ENCODE measurements at places on chromosomes 3 and 15. TPM values are rescaled to one million over a fixed set of nuclear protein-coding genes. Genes with fewer than 3 reads are reported as not detected.

The SLC12A1 gene
- total RNA-seq: not detected

The CCRL2 gene
- not detected for total RNA-seq

The PATL2 gene
- 0.24 TPM for total RNA-seq

The SLC38A3 gene
- 3.9 TPM for total RNA-seq

- no peak overlapping the region for H3K27ac ChIP-seq
- H3K36me3 ChIP-seq: no peaks in the 10 kb centered on the region
- peaks cover 11% of the 10 kb centered on the region for H3K27me3 ChIP-seq
- H3K4me3 ChIP-seq: no peak overlapping the region
- no peaks in the 10 kb centered on the region for H3K4me1 ChIP-seq
Observed at GRCh38 chr15:69871511-69872134, 226.1 kb downstream of the TLE3 start.

GRCh38 chr3:69179740-69180372, 57.5 kb upstream of the LMOD3 start:
- no peak overlapping the region for H3K4me3 ChIP-seq
- H3K27me3 ChIP-seq: no peaks in the 10 kb centered on the region
- no peaks in the 10 kb centered on the region for H3K36me3 ChIP-seq
- peaks cover 27% of the 10 kb centered on the region for H3K4me1 ChIP-seq

DNA sequence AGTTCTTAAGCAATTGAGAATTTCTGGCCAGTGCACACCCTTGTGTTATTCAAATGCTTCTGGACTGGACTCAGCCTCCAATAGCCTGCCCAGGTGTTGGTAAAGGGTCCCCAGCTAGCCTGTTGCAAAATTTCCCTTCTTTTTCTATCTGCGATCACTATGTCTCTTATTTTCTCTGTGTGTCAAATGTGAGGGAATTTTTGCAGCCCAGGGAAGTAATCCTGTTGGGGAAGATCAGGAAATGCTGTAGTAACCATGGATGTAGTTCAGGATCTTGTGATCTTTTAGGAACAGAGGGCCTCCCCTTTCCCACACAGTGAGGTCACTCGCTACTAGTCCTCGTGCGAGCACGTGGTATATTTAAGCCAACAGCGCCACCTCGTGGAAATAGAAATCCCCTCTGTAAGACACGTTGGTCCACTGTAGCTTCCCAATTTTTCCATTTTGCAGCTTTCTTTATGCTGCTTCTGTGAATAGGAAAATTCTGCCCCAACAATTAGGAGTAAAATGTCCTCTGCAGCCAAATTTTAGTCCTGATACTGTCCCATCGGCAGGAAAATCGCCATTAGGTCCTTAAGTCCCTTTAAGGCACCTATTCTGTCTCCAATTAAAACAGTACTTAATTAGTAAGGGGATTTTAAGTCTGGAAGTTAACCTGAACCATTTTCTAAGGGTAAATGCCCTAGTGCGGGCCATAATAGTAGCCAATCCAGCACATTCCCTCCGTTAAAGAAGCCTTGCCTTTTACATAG, 4.0 kb upstream of the SMCO1 start:
- H3K27ac ChIP-seq: no peak overlapping the region
- no peak for DNase-seq

- peaks cover 30% of the 10 kb centered on the region for H3K27me3 ChIP-seq
- H3K27ac ChIP-seq: peak overlapping the region; percentile 71
- no peak for DNase-seq
- peaks cover 37% of the 10 kb centered on the region for H3K4me1 ChIP-seq
Observed at GRCh38 chr3:169146866-169147237, 516.7 kb downstream of the MECOM start.

DNA sequence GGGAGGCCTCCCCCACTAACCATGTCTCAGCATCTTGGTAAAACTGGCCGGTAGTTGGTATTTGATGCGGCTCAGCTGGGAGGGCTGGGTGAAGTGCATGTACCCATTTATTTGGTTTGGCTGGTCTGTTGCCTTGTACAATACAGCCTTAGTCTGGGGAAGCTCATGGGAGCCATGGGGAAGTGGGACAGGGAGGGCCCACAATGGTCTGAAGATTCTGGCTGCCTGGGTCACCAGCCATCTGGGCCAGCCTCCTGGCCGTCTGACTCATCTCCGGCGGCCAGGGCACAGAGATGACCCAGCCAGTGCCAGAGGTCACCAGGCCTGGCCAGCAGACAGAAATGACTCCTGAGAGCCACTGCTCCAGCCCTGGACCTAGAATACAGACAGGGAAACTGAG, 51.6 kb upstream of the SMAD6 start:
- DNase-seq: no peak
- H3K4me3 ChIP-seq: no peak overlapping the region
- peaks cover 16% of the 10 kb centered on the region for H3K4me1 ChIP-seq
- no peaks in the 10 kb centered on the region for H3K27me3 ChIP-seq

DNA sequence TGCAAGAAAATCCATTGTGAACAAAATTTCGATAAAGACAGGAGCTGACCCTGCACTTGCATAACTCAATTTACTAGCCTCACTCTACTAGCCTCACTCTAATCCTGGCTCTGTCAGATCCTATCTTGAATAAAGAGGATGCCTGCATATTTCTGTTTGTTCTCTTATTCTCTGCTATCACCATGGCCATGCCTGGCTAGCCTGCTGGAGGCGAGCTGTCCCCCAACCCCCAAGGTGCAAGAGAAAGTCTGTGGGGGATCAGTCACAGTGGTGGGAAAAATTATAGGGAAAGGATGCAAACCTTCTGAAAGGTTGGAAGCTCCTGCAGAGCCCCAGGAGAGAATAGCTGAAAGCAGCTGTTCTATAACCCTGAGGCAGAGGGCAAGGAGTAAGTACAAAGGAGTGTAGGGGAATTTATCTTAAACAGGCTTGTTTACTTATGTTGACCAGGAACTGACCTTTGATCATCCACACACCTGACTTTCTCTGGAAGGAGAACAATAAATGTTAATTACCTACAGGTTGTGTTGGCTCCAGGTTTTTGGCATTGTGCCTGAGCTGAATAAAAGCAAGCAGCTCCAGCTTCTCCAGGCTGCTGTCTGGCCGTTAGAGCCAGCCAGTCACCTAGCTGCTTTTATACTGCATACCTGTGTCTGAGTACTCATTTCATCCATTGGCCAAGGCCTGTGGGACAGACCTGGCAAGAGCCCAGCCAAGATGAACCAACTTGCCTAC, 137.7 kb upstream of the RASGRP1 start:
- no peak overlapping the region for H3K4me3 ChIP-seq
- H3K27ac ChIP-seq: no peak overlapping the region
- peaks cover 10% of the 10 kb centered on the region for H3K27me3 ChIP-seq
- H3K36me3 ChIP-seq: no peaks in the 10 kb centered on the region
- DNase-seq: no peak

DNA sequence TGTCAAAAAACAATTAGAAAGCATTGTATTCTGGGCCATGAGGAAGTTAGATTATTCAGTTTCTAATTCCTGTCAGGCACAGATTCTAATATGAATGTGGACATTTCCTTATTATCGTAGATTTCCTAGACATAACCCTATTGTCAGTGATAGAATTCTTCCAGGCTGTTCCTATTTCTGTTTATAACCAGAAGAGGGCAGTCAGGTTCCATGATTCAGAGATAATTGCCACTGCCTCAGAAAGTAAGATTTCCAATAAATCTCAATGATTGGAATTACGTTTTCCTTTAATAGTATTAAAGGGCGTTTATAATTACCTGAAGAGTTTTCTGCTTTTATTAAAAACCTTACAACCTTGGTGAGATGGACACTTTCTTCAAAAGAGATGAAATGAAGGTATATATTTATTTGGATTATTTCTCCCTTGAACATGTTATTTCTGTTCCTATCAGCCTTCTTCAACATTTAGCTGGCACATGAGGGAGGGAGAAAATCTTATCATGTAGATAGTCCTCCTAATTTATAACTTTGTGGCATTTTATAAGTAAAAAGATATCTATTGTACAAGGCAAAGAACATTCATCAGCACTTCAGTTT, 439.2 kb downstream of the MCTP2 start:
- H3K4me3 ChIP-seq: no peak overlapping the region
- no peak overlapping the region for H3K27ac ChIP-seq
- H3K36me3 ChIP-seq: no peaks in the 10 kb centered on the region
- peaks cover 11% of the 10 kb centered on the region for H3K27me3 ChIP-seq

DNA sequence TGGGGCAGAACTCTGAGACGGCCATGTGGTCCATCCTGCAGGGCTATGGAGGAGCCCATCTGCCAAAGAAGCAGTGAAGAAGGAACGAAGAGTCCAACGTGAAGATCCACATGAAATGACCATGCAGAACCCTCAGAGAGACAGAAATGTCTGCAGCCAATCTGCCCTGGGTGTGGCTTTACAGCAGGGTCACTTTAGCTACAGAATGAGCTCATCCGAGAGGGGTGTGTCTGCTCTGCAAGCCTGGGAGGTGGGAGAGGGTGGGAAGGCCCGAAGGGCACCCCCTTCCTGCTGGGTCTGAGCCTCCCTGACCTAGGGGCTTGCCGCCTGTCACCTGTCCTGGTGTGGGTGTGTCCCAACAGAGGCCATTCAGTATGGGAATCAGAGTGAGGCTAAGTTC, 176.3 kb downstream of the ATP10A start:
- peaks cover 54% of the 10 kb centered on the region for H3K36me3 ChIP-seq
- no peak for DNase-seq
- no peaks in the 10 kb centered on the region for H3K27me3 ChIP-seq
- no peak overlapping the region for H3K4me3 ChIP-seq
- peaks cover 24% of the 10 kb centered on the region for H3K4me1 ChIP-seq
- H3K27ac ChIP-seq: peak overlapping the region; percentile 57

DNA sequence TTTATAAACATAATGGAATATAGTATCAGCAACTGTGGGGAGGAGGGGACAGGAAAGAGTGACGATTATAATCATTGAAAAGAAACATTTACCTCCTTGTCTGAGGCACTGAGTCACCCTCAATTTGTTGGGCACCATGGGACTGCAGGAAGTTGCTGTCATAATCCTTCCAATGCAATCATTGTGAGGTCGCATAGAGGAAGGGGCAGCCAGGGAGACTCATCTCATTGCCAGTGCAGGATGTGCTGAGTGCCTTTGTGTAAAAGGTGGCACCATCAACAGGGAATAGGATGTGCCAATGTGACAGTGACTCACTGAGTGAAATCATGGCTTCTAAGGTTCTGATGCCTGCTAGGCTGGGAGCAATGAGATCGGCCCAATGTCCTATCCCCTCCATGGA, 300.4 kb upstream of the ADAMTS9 start:
- no peaks in the 10 kb centered on the region for H3K36me3 ChIP-seq
- no peaks in the 10 kb centered on the region for H3K27me3 ChIP-seq
- H3K4me3 ChIP-seq: no peak overlapping the region

DNA sequence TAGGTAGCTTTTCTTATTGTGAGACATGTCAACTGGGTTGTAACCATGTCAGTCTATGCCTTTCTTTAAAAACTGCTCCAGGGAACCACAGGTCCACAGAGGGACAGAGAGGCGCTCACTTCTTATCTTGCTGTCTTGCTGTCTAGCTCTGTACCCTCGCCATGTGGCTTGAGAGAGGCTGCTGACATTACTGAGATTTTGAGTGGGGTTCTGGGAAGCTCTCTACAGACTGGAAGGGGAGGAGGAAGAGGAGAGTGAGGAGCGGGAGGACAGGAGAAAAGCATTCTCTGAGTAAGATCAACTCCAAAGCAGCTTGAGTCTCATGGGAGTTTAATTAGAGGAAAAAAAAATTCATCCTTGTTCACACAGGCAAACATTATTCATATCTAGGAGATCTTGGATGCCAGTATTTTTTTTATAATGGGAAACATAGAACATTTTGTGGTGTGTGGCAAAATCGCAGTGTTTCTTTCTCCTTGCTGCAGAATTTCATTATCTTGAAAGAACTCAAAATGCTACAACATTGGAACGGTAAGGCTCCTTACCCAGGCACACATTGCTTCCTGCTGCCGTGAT, 1037.0 kb upstream of the NR2F2 start:
- H3K27me3 ChIP-seq: no peaks in the 10 kb centered on the region
- peaks cover 35% of the 10 kb centered on the region for H3K4me1 ChIP-seq
- H3K4me3 ChIP-seq: no peak overlapping the region
- no peak for DNase-seq
- no peaks in the 10 kb centered on the region for H3K36me3 ChIP-seq

DNA sequence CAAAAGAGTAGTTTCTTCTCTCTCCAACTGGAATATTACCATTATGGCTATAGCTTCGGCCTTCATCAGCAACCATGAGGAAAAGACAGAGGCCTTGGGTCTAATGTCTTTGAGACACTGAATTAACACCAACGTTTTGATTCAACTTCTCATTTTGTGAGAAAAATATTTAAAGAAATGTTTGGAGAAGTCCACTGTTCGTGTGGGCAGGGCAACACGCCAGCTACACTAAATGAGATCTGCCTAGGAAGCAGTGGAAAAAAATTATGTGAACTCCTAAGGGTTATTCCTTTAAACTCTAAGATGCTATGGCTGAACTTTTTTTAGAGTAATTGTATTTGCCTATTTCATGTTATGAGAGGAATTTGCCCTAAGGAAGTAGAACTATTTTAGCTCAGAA, 41.8 kb downstream of the NCEH1 start:
- H3K4me3 ChIP-seq: no peak overlapping the region
- no peak for DNase-seq
- H3K36me3 ChIP-seq: peaks cover 5% of the 10 kb centered on the region
- H3K27me3 ChIP-seq: no peaks in the 10 kb centered on the region
- H3K4me1 ChIP-seq: peaks cover 30% of the 10 kb centered on the region
- H3K27ac ChIP-seq: peak overlapping the region; percentile 38

DNA sequence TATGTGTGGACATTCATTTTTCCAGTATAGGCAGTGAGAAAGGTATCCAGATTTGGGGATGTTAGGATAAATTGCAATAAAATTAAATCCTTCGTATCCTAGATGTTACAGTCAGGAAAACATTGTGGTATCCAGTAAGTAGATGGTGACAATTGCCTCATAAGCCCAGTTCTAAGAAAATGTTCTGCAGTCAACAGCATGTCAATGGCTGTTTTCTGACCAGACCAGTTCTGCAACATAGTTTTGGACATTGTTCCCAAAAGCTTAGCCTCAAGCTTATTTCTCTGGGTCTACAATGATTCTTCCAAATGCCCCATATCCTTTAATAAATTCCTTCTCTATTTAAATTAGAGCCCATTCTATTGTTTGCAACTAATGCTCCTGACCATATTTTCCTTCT, 480.7 kb downstream of the FHIT start:
- peaks cover 6% of the 10 kb centered on the region for H3K27me3 ChIP-seq
- peaks cover 1% of the 10 kb centered on the region for H3K4me1 ChIP-seq
- no peak overlapping the region for H3K4me3 ChIP-seq
- no peak overlapping the region for H3K27ac ChIP-seq

Data from osteocyte (in vitro differentiated cells).